ENCODE measurements at places on chromosomes 12 and 14.

DNA sequence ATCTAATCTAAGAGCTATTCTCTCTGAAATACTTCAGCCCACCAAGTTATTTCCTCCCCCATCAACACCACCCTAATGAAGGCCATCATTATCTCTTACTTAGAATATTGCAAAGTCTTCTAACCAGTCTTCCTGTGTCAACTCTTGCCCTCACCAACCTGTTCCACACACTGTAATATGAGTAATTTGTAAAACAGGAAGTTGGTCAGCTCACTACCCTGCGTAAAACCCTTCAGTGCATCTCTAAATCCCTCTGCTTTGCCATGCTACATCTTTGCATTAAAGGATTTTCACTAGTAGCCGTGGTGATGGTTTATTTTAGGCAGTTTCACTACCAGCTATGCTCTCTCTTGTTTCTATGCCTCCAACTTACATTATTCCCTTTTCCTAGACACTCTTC is 70.0 kb downstream of the KIF21A start:
- DNase-seq = no peak

GRCh38 chr12:105440037-105440664 is 109.7 kb downstream of the C12orf75 start:
- no peak for DNase-seq

- no peak for DNase-seq
These were observed 48.7 kb upstream of the PLXNC1 start for GRCh38 chr12:94099632-94100031.

- no peak for DNase-seq
These were observed 157.9 kb downstream of the PAWR start for GRCh38 chr12:79532907-79533288.
